ENCODE measurements at places on chromosomes 13 and 19. TPM values are rescaled to one million over a fixed set of nuclear protein-coding genes. Genes with fewer than 3 reads are reported as not detected.

The VMAC gene
- 10.8 TPM for polyA plus RNA-seq

The KIR2DL3 gene
- polyA plus RNA-seq: 0.09 TPM

The SIGLEC12 gene
- polyA plus RNA-seq: 0.07 TPM

The KMT5C gene
- 18.0 TPM for polyA plus RNA-seq

The PPP1R13L gene
- polyA plus RNA-seq: 11.4 TPM

The SHD gene
- 1.5 TPM for polyA plus RNA-seq

The C19orf33 gene
- polyA plus RNA-seq: 15.2 TPM

The TMPRSS9 gene
- polyA plus RNA-seq: 0.08 TPM

The KLK4 gene
- not detected for polyA plus RNA-seq

The FCAR gene
- polyA plus RNA-seq: 0.38 TPM

The BRCA2 gene
- 6.7 TPM for polyA plus RNA-seq

The ZNF610 gene
- polyA plus RNA-seq: 11.2 TPM

The NAPSA gene
- polyA plus RNA-seq: 9.0 TPM

The PLVAP gene
- 185 TPM for polyA plus RNA-seq

The CD70 gene
- polyA plus RNA-seq: not detected

Data from left renal cortex interstitium (tissue), 4 donors.